ENCODE measurements at places on chromosomes 1 and 21. TPM values are rescaled to one million over a fixed set of nuclear protein-coding genes. Genes with fewer than 3 reads are reported as not detected.

DNA sequence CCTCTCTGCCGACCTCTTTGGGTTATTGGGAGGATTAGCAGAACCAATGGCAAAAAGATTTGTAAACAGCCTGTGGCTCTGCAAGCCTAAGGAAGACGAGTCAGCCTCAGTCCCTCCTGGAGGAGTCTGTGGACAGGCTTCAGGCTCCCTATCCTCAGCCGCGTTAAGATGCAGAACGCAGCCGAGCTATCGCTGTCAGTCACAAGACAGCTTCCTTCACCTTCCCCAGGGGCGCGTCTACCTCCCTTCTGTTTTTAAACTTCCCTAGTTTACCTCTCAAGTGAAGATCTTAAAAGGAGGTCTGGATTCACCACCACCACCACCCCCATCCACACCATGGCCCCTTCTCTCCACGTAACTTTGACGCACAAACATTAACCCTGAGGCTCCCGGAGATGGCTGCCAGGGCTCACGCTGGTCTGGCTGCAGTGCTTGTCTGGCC, 738 bp downstream of the CAMK1G start:
- DNase-seq, result no peak

- peak; percentile 95 for DNase-seq
Measured at GRCh38 chr1:28882009-28882628, 32.2 kb upstream of the EPB41 start.

DNA sequence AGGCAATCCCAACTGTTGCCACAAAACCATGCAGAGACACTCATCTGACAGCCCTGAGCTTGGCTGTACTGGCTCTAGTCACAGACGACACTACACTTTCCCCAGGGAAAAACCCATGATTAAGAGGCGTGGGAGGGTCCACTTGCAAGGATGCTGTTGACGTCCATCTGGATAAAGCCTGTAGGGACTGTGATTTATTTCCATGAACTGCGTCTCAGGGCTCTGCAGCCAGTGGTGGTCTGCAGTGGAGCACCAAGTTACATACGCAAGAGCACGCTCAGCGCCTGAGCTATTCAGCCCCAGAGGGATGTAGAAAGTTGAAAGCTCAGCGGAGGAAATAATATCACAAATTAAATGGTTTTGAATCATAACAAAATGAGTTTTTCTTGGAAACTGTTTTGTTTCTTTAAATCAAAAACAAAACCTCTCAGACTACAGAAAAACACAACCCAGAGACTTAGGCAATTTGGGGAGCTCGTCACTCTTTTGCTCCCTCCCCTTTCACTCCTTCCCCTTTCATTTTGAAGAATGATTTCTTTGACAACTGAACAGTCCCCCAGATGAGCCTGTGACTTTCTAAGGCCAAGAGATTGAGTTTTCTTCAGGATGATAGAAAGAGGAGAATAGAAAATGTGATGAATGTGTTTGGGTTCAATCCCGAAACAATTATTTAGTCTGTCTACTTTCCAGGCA, 71.2 kb downstream of the NGF start:
- DNase-seq, result no peak

DNA sequence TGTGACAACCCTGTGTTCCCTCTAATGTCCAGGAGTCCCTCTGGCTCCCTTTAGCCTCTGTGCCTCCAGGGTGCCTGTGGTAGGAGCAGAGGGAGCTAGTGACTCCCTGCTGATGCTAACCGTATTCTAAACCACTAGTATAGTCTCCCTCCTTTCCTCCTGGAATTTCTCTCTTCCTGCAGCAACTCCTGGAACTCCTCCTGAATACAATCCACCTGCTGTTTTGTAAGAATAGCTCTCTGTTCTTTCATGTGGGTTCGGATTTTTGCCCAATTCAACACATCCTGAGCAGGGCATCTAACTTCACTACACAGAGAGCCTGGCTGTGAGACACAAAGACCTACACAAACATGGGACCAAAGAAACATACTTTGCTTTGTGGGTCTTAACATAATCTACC, 107.9 kb downstream of the RUNX1 start:
- DNase-seq, result no peak

GRCh38 chr1:204335085-204335484, 24.6 kb downstream of the PLEKHA6 start:
- peak; percentile 79 for DNase-seq

DNA sequence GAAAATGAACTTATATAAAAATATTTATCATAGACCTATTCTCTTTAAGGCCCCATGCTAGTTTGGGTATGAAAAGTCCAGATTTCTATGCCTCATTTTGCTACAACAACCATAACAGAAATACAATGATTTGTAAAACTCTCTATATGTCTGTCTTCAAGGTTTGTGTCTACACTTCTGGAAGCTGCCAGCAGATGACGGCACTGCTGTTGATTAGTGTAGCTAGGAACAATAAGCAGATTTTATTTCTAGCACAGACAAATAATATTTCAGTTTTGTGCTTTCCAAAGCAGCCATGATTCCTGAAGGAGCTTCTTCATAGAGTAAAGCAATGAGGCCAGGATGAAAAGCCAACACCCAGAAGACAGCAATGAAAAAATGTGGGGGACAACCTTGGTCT, 779.6 kb upstream of the ADGRL2 start:
- DNase-seq, result peak; percentile 11

GRCh38 chr1:212267017-212267416, 18.2 kb upstream of the PPP2R5A start:
- no peak for DNase-seq

GRCh38 chr1:119358636-119359035, 9.9 kb upstream of the HAO2 start:
- peak; percentile 71 for DNase-seq

- no peak for DNase-seq
Measured at GRCh38 chr21:29017639-29018237, 1.4 kb downstream of the RWDD2B start.

- DNase-seq, result no peak
Measured at GRCh38 chr21:41396558-41397075, 29.4 kb upstream of the MX1 start.

GRCh38 chr1:246329900-246330299, 177.2 kb downstream of the SMYD3 start:
- no peak for DNase-seq

DNA sequence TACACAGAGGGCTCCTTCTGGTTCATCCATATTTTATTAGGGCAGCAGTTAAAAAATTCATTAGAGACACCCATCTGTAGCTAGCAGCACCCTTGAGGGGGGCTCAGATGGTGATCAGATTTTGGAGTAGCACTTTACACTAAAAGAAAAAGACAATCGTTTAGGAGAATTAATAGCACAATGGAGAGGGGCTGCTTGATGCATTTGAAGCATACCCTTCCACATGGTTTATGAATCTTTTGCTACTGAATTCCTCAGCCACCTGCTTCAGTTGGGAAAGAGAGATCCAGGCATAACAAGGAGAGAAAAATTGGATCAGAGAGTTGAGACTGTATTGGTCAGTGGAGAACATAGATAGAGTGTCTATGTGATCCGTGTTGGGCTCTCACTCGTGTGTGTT, 54.4 kb downstream of the DISC1 start:
- DNase-seq, result no peak

DNA sequence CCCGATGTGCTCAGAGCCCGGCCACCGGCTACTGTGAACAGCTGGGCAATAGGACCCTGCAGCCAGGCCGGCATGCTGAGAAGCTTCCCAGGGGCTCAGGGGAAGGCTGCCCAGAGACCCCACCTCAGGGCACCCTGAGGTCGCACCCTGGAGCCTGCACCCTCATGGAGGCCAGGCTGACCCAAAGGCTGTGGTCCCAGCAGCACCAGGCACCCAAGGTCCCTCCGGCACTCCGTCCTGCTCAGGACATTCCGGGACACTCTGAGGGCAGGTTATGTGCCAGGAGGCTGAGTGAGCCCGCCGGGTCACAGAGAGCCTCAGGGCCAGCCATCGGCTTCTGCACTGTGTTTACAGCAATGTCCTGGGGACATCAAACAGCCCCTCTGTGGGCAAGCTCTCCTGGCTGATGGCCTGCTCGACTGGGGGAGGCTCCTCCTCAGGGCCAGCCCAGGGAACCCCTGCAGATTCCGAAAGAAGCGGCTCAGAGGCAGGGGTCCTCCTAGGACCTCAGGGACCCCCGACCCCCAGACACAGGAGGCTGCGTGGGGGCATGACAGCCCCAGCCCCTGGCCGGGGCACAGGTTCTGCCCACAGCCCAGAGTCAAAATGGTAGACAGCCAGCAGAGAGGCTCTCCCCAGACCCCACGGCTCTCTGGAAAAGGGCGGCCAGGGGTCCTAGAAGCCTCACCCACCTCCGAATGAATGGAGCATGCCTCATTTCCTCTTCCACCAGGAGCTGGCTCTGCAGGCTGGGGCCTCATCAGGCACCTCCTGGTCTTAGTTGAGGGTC, 8.2 kb downstream of the SLC19A1 start:
- DNase-seq, result no peak

Gene CYYR1
- 12.6 TPM for total RNA-seq

Gene GNAT2
- 0.21 TPM for total RNA-seq

Gene PTGS2
- 5.4 TPM for total RNA-seq

All from tongue (tissue), 3 donors.